Endothelial cell of umbilical vein (primary cell): ENCODE measurements at places on chromosomes 2 and 18.
A peak's percentile ranks its signal among the peaks of the same experiment; 100 is the strongest.

- no peak for DNase-seq
Measured at GRCh38 chr2:236366049-236366387, 101.8 kb upstream of the ASB18 start.

GRCh38 chr18:44342162-44342561, 338.5 kb upstream of the SETBP1 start:
- DNase-seq = no peak

- peak; percentile 92 for DNase-seq
Measured at GRCh38 chr2:19933351-19933981, 31.7 kb upstream of the TTC32 start.

- DNase-seq = no peak
Measured at GRCh38 chr2:220550995-220551700, 923.7 kb downstream of the SLC4A3 start.

DNA sequence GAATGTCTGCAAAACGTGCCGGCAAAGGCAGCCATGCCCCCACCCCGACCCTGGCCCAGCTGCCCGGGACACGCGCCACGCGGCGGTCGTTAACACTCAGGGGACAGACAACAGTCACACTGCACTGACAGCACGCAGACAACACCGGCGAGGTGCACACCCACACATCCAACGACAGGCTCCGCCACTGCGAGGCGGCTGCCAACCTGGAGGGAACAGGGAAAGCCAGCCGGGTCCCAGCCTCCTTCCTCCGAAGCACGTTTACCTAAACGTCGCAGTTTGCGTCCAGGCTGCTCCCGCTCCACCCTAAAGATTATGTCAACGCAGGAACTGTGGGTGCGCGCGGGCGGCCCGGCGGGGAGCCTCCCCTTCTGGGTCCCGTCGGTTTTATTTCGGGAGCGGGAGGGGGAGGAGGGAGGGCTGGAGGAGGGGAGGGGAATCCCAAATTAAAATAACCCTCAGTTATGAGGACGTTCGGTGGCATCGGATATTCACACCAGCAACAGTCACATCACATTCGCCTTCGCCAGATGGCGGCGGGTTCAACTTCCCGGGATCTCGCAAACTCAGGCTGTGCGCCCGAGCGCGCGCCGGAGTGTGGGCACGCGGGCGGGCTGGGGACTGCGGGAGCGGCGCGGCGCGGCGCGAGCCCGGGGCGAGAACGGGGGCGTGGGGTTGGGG, 644 bp downstream of the PTGR3 start:
- DNase-seq = peak; percentile 42

DNA sequence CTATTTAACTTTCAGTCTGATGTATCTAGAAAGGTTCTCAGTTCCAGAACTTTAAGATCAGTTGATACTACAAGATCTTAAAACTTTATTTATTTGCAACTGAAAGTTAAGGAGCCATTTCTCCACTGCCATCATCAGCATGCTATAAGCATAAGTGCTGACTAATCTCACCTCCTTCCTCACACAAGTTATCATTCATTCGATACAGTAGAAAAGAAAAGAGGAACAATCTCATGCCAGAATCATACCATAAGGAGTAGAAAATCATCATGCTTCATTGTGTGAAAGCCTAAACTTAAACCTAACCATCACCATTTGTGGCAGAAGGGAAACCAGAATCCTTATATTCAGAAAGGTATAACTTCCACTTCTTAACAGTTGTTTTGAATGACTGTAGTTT, 176.6 kb upstream of the NRXN1 start:
- DNase-seq = no peak

DNA sequence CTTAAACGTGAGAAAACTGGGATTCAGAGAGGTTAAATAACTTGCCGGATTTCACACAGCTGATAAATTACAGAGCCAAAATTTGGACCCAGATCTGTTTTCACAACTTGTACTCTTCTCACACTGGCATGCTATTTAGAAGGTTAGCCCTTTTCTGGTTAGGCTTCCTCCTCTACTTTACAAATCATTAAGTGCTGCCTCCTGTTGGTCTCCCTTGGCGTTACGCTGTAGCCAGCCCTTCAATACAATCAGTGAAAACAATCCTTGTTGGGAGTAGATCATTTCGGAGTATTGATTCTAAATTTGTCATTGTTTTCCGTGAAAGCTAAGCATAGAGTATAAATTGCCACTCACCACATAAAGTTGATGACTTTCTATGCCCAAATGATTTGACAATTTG, 153.5 kb downstream of the ARHGAP15 start:
- no peak for DNase-seq

DNA sequence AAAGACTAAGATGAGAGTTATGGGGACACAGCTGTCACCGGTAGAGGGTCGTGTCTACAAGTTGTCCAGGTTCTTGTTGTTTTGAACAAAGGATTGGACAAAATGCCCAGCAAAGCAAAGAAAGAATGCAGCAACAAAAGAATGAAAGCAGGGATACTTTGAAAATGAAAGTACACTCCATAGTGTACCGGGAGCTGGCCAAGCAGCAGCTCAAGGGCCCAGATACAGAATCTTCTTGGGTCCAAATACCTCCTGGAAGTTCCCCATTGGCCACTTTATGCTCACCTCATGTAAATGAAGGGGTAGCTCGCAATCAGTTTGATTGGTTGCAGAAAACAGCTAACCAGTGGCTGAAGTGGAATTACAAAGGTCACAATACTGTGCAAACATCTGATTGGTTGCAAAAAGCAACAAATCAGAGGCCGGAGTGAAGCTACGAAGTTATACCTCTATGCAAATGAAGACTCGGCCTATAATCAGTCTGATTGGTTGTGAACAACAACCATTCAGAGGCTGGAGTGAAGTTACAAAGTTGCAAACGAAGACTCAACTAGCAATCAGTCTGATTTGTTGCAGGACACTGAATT, 474.9 kb upstream of the TMEFF2 start:
- DNase-seq = no peak

DNA sequence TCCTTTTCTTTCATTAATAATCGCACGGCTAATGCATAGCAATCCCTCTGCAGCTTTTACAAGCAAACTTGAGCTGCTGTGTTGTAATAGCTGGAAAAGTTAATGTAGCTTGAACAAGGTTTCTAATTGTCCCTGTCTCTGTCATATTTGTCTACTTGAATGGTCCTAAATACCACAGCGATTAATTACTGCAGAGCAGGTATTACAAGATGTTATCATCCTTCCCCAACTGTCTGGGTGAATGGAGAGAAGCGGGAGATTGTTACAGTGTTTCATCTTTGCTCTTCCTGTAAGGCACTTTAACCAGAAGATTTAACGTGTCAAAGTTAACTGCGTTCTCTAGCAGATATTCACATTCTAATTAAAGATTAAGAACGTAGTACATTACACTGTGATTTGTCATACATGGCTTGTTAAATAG, 422.2 kb upstream of the POU3F3 start:
- no peak for DNase-seq

GRCh38 chr2:105294844-105295481, 34.6 kb downstream of the TGFBRAP1 start:
- DNase-seq = peak; percentile 57

- DNase-seq = peak; percentile 78
Measured at GRCh38 chr18:79395761-79396404, at the start of gene NFATC1. NFATC1 (plus strand) TSS chr18:79395930; CDS start chr18:79396225, 295 bp downstream.

DNA sequence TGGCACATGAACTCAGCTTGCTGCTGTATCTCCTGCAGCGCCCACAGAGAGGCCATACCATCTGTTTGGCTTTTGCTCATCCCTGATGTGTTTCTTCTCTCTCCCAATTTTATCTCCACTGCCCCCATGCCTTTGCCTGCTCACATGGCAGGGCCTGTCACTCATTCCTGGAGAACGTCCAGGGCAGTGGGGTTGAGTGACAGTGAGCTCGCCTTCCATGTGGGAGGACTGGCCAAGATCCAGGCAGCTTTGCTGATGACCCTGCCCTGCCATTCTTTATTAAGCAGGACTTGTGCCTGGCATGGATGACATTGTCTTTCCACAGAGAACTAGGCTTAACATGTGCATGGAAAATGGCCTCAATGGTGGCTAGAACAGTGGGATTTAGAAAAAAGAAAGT, 230.5 kb upstream of the THSD7B start:
- no peak for DNase-seq

DNA sequence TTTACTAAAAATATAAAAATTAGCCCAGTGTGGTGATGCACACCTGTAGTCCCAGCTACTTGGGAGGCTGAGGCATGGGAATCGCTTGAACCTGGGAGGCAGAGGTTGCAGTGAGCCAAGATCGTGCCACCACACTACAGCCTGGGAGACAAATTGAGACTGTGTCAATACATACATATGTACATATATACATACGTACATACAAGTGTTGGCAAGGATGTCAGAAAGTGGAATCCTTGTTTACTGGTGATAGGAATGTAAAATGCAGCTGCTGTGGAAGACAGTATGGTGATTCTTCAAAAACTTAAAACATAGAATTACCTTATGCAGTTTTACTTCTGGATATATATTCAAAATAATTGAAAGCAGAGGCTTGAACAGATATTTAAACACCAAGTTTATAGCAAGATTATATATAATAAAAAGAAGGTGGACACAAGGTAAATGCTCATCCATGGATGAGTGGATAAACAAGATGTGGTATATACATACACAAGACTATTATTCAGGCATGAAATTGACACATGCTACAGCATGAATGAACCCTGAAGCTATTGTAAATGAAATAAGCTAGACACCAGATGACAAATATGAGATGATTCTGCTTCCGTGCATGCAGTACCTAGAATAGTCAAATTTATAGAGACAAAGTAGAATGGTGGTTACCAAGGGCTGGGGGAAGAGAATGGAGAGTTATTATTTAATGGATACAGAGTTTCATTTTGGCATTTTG, 43.2 kb downstream of the CCDC138 start:
- DNase-seq = no peak

- peak; percentile 61 for DNase-seq
Measured at GRCh38 chr2:191894681-191895147, 47.8 kb upstream of the CAVIN2 start.

DNA sequence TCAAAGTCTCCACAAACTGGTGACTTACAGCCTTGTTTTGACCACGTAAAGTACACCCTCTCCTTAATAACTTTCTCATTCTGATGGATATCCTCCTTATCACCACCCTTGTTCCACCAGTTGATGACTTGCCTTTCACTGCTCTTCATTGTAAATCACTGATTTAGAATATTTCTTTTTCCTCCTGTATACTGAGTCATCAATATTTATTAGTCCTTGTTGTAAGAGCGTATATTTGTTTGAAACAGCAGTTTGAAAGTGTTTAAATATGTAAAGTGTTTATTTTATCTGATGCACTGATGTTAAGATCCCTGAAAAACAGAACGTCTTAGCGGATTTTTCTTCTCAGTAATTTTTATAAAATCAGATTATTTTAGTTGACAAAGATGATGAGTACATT, 34.2 kb upstream of the DYSF start:
- DNase-seq = peak; percentile 21

DNA sequence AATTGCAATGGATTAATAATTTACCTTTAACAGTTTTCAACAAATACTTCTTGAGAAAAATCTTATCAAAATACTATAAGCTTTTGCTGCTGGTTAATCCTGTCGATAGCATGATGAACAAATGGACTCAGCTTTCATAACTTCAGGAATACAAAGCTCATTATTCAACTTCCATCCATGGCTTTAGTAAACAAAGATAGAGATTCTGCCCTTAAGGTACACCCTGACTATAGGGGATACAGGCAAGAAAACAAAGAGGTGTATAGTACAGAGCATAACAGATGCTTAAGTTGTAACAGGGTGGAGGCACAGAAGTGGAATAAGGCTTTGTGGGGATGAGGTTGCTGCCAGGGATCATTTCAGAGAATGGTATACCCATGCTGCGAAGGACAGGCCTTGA, 272.5 kb upstream of the STON1 start:
- no peak for DNase-seq

- no peak for DNase-seq
Measured at GRCh38 chr2:158963071-158963470, 5.4 kb upstream of the TANC1 start.

- no peak for DNase-seq
Measured at GRCh38 chr2:46434851-46435273, 44.5 kb upstream of the TMEM247 start.

DNA sequence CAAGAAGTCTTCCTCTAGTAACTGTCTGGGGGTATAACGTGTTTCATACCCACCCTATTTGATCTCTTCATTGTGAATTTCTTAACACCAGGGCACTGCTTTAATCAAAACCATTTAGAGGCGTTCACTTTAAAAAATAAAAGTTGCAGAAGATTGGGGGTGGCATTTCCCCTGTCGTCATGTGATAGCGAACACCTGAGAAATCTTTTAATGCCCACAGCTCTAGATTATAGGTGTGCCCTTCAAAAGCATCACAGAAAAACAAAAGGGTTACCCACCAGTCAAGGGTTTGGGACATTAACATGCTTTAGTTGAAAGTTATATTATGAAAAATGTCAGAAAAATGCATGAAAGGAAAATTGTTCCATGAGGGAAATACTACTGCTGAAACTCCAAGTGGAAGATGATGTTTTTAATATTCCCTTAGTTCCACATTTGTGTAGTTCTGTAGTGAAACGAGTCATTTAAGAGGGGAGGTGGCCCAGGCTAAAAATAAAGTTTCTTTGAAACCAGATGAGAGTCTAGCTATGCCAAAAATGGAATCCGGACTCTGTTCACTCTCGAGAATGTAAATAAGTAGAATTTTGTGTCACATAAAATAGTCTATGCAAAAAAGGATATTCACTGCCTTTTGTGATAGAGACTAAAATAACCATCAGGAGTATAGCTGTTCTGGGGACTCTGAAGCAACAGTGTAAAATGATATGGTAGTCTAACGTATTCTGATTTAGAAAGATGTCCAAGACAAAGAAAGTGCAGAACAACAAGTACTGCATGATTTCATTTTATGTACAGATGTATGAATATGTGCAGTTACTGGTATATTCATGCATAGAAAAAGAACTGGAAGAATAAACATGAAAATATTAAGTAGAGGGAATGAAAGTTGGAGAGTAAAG, 95.3 kb downstream of the TMEM247 start:
- DNase-seq = no peak

- DNase-seq = no peak
Measured at GRCh38 chr2:168811696-168812095, 9.3 kb downstream of the NOSTRIN start.

GRCh38 chr2:134402410-134402809, 148.5 kb downstream of the MGAT5 start:
- peak; percentile 21 for DNase-seq
